ENCODE measurements at places on chromosomes 12 and 14.
A peak's percentile ranks its signal among the peaks of the same experiment; 100 is the strongest.

GRCh38 chr14:65854215-65854614 is 441.7 kb downstream of the FUT8 start:
- no peak for DNase-seq

GRCh38 chr12:90672081-90672480 is 282.9 kb downstream of the CCER1 start:
- DNase-seq = no peak

GRCh38 chr14:95300002-95300696 is 19.6 kb downstream of the CLMN start:
- DNase-seq = no peak

DNA sequence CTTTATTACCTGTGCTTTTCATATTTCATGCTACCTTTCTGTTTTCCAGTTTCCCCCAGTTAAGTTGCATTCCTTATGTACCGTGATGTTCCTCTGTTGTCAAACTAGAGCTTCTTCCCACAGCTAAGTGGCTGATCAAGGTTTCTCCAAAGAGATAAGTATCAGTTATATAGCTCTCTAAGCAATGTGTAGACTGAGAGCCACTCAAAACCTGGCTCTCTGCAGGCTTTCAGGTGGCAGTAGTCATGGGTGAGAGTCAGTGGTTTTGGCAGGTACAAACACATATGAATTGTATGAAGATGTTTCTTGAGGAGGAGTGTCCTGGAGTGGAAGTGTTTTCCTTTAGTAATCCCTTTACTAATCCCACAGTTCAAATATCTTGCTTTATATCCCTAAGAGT is 28.4 kb downstream of the TXNRD1 start:
- DNase-seq = no peak

- DNase-seq = peak; percentile 69
These were observed 1.8 kb downstream of the SLC38A1 start for GRCh38 chr12:46266869-46267574.

DNA sequence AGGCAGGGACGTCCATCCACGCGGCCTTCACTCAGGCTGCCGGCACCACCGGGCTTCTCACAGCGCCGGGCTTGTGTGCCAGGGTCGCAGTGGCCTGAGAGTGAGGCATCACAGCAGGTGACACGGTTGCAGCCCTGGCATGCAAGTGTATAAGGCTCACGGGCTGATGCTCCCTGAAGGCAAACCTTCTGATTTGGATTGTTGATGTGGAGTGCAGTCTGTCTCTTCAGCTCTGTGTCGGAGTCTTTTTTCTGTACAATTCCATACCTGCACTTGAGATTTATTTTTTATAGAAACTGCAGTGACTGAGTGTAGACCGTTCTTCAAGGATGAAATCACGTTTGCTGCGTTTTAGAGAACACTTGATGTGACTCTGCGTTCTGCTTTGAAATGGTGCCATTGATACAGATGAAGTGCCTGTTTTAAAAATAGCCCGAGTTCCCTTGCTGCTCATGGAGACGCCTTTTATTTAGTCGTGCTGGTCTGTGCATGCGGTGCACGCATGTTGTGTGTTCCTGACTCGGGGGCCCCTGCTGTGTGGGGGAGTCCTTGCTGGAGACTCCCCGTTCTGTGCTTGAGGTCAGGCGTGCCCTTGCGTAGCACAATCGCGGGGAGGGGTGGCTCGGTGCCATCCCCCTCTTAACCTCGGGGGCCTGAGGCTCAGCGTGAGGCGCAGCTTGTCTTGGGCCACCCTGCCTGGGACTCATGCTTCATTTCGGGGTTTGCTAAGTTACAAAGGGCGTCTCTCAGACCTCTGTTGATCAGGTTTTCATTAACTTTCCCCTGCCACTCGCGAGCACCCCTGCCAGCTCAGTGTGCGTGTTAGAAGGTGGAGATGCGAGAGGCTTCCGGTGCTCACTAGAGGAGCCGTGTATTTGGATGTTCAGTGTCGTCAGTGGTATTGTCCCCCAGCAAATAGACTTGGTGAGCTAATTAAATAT is 21.6 kb upstream of the AMN start:
- no peak for DNase-seq

- no peak for DNase-seq
These were observed 99.1 kb upstream of the DYNC1H1 start for GRCh38 chr14:101865288-101865687.

GRCh38 chr14:69387311-69387710 is 10.8 kb downstream of the ERH start:
- no peak for DNase-seq

DNA sequence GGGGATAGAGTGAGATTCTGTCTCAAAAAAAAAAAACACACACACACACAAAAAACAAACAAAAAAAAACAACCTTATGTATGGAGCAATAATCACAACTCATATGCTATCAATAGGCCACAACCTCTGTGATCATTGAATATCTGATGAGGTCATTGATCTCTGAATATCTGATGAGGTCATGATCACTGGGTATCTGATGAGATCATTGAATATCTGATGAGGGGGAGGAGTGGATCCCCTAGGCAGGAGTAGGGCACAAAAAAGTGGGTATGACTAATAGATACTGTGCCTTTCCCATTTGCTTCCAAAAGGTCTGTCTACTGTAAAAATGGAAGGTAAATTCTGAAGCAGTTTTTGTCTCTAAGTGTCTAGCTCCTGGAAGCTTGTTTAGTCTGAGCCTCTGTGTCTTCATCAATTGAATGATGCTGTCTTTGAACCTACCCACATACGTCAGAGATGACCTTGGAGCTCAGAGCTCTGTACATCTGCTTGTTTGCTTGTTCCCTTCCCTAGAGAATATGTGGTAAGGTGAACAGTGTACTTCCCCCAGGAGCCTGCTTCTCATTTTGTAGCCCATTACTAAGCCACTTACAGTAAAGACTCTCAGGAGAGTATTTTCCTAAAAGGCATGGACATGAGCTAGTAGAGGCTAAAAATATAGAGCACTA is 13.6 kb downstream of the PAH start:
- no peak for DNase-seq

- DNase-seq = no peak
These were observed 19.6 kb upstream of the TMEM30B start for GRCh38 chr14:61300754-61301153.

- DNase-seq = no peak
These were observed 7.1 kb upstream of the FOS start for GRCh38 chr14:75271514-75271913.

- DNase-seq = no peak
These were observed 16.1 kb downstream of the BCL11B start for GRCh38 chr14:99255621-99256482.

DNA sequence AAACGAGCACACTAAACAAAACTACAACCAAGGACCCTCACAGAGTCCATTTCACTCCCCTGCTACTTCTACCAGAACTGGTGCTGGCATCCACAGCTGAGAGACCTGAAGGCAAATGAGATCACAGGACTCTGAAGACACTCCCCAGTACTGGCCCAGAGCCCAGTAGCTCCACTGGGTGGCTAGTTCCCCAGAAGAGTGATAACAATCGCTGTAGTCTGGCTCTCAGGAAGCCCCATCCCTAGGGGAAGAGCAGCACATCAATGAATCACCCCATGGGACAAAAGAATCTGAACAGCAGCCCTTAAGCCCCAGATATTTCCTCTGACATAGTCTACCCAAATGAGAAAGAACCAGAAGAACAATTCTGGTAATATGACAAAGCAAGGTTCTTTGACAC is 190.7 kb upstream of the BMP4 start:
- no peak for DNase-seq

DNA sequence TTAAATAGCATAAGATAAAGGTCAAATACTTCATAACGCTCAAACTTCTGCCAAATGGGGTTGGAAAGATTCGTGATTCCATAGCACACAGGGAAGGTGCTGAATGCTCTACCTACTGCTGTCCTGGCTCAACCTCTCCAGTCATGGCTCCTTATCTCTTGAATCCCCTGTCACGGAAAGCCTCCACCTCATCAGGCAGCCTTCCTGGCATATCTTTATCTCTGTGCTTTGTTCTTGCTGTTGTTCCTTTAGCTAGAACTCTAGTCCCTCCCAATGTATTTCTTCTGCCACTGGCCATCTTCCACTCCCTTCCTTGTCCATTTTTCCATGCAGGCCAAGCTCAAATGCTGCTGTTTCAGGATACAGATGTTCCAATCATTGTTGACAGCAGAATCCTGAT is 26.9 kb upstream of the TUNAR start:
- no peak for DNase-seq

DNA sequence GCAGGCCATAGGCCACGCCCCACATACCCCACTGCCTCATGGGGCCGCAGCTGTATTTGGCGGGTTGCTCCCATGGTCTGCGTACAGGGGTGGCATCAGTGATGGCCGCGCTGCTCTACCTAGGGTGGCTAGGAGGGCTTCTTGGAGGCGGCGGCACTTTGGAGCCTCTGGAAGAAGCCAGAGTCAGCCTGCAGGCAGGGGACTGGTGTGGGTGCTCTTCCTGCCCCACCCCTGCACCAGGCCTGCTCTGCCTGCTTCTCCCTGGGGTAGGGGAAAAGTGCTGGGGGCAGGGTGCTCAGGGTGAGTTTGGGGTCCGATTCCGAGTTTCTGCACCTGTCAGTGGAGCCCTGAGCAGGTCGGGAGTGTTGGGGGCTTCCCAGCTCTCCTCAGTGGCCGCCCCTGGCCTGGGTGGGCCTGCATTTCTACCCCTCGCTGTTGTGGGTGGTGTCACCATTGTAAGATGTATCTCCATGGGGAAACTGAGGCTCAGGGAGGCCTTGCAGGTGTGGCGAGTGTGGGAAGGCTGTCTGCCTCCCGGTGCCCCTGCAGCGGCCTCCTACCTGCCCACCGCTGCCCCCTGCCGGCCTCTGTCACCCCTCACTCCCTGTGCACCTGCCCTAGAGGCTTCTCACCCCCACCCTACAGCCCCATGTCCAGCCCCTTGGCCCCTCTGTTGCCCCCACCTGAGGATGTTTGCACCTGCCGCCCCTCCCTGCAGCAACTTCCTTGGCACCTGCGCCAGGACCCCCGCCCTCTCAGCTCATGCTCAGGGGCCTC is 5.5 kb downstream of the CEP170B start:
- DNase-seq = no peak

DNA sequence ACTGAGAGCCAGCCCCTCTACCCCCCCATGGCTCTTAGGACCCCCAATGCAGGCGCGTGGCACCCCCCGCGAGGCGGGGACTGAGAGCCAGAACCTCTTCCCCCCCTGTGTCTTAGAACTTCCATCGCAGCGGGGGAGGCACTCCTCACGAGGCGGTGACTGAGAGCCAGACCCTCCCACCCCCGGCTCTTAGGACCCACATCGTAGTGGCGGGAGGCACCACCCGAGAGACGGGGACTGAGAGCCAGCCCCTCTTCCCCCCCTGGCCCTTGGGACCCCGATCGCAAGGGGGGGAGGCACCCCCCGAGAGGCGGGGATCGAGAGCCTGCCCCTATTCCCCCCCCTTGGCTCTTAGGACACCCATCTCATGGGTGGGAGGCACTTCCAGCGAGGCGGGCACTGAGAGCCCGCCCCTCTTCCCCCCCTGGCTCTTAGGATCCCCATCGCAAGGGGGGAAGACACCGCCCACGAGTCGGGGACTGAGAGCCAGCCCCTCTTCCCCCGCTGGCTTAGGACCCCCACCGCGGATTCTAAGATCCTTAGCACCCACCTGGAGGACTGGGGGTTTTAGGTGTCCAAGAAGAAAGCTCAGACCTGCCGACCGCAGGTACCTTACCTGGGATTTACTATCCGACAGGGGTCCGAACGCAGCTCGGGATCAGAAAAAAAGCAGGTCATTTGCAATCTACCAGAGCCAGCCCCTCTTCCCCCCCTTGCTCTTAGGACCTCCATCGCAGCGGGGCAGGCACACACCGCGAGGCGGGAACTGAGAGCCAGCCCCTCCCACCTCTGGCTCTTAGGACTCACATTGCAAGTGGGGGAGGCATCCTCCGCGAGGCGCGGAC is 44.9 kb downstream of the DDX11 start:
- DNase-seq = no peak

- no peak for DNase-seq
These were observed 144.1 kb upstream of the WSCD2 start for GRCh38 chr12:107984973-107985372.

DNA sequence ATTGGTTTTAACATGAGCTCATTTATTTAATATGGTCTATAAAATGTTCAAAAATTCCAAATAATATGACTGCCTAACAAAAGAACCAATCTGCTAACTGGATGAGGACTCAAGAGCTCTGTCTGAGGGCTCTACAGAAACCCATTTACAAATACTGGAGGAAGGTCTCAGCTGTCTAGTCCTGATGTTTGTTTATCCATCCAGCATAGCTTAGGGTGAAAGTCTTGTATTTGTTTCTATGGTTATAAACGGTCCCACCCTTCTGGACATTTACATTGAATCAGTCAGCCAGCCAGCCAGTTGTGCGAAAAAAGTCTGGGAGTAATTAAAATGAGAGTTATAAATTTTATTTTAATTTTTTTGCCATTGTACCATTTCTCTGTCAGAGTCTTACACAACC is 220.7 kb downstream of the BMP4 start:
- no peak for DNase-seq

- DNase-seq = no peak
These were observed 9.1 kb downstream of the STAT6 start for GRCh38 chr12:57101892-57102695.

DNA sequence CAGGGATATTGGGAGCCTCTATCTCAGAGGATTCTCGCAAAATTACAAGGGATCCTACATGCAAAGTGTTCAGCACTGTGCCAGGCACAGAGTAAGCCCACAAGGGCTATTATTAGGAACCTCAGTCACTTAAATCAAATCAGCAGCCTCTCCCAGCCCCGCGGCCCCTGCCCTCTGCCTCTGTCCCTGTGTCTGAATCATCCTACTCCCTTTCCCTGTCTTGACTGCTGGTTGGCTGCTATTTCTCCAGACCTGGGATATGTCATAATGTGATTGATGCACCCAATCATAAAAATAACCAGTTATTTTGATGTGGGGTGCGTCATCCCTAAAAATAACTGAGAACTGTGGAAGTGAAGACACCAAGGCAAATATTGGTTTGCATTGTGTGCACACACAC is 176.3 kb downstream of the KSR2 start:
- peak; percentile 64 for DNase-seq

GRCh38 chr12:15575671-15576541 is 213.3 kb downstream of the EPS8 start:
- DNase-seq = no peak

DNA sequence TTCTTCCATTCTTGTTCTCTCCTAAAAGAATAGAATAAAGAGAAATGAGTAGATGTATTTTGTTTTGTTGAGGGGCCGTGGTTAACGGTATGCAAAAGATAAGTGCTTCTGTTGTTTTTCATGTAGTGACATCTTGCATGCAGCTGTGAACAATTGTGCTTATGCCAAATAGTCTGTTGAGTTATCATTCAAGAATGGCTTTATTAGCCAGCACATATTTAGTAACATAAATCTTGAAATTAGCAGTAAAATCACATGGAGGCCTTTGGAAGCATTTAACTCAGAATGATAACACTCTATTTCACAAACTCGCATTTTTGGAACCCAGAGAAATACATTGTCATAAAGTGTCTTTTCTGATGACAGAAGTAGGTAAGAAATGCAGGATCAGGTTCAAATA is 1772.0 kb upstream of the FLRT2 start:
- no peak for DNase-seq

DNA sequence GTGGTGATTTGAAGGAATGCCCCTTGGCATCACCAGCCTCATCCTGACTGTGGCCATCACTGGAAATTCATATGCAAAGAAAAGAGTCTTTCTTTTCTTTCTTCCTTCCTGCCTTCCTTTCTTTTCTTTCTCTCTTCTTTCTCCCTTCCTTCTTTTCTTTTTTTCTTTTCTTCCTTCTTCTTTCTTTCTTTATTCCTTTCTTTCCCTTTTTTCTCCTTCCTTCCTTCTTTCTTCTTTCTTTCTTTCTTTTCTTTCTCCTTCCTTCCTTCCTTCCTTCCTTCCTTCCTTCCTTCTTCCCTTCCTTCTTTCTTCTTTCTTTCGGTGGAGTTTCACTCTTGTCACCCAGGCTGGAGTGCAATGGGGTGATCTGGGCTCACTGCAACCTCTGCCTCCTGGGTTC is 58.0 kb upstream of the TMEM132D start:
- DNase-seq = no peak
